ENCODE measurements at places on chromosomes 2 and 18.

DNA sequence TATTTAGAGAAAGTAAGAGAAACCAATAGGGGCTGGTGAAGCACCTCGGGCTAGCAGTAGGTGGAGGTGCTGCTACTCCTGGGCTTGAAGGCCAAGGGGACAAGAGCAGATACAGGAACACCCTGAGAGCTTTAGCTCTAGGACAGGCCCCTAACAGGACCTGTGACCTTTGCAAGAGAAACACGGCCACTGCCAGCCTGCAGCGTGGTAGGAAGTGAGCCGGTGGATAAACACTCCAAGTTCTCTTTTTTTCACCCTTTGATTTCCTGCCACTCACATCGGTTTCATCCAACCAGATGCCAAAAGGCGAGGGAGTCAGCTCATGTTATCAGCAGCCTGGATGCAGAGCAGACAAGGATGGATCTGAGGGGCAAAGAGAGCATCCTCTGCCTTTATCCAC, 66.8 kb upstream of the SPRED2 start:
- DNase-seq: no peak

GRCh38 chr18:10860928-10861327, 288.4 kb downstream of the PIEZO2 start:
- no peak for DNase-seq

GRCh38 chr2:37566517-37566981, 104.9 kb downstream of the CDC42EP3 start:
- DNase-seq: no peak

GRCh38 chr2:42545841-42546390, 22.5 kb upstream of the MTA3 start:
- DNase-seq: no peak

DNA sequence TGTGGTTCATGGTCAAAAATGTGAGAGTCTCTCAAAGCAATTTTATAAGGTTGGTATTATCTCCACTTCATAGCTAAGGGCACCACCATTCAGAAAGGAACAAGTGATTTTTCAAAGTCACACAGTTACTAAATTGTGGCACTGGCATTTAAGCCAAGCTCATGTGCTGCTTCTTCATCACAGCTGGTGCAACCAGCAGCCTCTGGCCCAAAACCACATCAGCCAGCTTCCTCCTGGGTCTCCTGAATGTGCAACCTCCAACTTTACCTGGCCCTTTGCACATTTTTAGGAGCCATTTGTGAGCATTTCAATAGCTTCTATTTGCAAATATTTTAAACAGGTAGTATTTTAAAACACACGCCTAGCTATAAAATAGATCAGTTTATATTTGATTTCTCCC, 293.7 kb downstream of the BCL11A start:
- no peak for DNase-seq

DNA sequence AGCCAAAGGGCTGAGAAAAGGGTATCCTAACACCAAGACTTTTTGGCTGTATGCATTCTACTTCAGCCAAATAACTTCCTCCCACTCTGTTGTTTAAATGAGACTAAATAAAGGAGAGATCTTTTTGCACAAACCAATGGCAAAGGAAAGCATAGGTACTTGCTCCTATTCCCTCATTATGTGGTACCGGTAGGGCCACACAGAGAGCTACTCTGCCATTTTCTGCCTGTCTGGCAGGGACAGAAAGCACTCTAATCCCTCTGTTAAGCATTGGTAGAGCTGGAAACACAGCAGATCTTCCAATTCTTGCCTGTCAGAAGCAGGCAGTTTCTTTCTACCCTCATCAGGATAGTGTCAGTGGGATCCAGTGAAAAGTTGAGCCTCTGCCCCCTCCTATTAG, 918.3 kb upstream of the TMEFF2 start:
- DNase-seq: no peak

GRCh38 chr2:74762789-74763188, 71.1 kb upstream of the HK2 start:
- DNase-seq: no peak

DNA sequence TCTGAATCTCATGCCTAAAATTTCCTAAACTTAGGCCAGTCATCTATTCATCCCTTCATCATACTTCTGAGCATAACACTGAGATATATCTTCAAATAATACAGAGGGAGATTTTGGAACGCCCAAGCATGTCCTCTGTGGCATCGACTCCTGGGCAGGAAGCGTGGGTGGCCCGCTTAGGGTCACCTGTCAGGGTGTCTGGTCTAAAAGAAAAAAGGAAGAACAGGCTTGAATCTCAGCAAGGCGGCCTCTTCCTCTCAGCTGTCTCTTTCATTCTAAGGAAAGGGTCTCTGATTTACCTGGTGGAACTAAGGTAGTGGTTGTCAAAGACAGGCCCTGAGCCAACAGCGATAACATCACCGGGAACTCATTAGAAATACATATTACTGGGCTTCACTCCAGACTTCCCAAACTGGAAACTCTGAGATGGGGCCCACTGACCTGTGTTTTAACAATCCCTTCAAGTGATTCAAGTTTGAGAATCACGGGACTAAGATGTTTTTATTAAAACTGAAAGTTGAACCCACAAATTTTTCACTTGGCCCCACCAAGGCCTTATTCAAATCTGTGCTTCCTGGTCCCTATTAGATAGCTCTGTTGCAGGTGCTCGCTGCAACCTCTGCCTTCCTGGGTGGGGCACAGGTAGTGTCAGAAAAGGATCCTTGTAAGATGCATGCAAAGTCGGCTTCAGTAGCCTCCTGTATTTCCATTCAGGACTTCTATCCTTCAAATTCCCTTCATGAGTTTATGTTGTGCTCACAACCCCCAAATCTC, 162.3 kb upstream of the CCDC68 start:
- no peak for DNase-seq

- no peak for DNase-seq
Measured at GRCh38 chr2:63440612-63441011, 147.7 kb downstream of the WDPCP start.

DNA sequence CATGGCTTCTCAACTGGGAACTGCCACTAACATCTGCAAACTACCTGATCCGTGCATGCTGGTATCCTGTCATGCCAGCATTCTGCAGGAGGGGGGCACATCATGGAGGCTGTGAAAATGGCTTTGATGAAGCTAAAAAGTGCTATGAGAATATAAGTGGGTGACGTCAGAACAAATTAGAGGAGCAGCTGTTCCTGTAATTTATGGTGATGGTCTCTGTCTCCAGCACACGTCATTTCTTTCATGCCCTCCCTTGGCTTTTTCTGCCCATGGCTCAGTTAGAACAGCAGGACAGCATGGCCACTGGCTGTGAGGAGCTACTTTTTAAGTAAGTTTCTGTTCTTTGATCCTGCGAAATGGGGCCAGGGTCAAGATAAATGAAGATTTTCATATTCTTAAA, 466.3 kb downstream of the THSD7B start:
- no peak for DNase-seq

DNA sequence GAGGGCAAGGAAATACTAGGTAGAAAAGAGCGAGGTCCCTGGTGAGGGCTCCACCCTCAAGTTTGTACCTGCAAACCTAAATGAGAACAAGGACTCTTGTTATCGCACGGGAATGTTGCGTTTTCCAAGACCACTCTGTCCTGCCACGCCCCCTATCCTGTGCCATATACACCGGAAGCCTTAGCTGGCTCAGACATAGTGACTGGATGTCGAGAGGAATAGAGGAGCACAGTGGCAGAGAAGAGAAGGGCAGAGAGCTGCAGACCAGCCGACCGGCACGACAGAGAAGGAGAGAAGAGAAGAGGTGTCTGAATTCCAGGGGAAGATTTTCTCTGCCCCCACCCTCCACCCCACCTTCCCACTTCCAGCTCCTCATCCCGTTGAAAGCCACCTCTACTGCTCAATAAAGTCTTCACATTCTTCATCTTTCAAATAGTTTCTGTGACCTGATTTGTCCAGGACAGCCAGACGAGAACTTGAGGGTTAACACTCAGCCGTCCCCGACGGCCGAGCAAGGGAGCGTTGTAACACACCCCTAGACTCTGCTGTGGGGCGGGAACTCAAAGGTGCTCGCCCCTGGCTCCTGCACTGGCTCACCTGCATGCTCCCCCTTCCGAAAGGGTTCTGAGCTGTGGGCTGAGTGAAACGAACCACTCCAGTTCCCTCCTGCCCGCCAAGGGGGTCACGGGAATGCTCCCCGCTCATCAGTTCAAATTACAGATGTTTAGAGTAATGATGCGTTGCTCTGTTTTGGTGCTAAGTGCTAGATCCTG, 24.9 kb upstream of the COL3A1 start:
- DNase-seq: no peak

GRCh38 chr2:35125871-35126270, 1229.7 kb upstream of the CRIM1 start:
- DNase-seq: no peak

DNA sequence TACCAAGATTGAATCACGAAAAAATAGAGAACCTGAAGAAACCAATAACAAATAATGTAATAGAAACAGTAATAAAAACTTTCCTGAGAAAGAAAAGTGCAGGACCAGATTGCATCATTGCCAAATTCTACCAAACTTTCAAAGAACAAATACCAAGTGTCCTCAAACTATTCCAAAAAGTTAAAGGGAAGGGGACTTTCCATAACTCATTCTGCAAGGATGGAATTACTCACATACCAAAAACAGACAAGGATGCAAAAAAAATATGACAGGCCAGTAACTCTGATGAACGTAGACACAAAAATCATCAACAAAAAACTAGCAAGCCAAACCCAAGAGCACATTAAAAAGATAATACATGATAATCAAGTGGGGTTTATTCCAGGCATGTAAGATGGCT, 172.3 kb upstream of the SLC35G4 start:
- no peak for DNase-seq

DNA sequence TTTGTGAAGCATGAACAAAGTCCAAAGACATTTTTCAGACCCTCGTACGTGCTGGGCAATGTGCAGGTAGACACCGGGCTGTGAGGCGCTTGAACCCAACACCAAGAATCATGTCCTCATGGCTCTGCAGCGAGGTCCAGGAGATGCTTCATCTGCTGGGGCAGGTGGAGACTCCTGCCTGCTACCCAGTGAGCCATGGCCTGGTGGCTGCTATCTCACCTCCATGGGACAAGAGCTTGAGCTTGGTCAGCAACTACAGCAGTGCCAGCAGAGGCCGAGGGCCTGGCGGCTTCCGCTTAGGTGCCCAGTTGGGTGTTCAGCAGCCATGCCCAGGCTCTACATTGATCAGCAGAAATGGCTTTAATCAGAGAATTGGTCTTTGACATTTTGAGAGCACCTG, 281.0 kb upstream of the HS6ST1 start:
- no peak for DNase-seq

DNA sequence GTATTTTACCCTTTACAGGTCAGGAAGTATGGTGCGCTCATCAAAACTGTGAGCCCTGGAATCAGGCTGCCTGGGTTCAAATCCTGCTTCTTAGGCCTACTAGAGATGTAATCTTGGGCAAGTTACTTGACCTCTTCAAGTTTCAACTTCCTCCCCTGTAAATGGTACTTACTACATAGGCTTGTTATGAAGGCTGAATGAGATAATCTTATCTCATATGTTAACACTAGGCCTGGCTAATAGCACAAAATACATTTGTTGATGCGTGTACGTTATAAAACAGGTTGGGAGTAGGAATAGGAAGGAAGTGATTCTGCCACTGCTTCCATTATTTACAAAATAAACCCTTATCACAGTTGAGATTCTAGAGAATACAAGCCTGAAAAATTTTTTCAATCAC, 1.7 kb upstream of the RFTN2 start:
- DNase-seq: no peak

GRCh38 chr2:61014763-61015162, 2.8 kb upstream of the PEX13 start:
- no peak for DNase-seq

GRCh38 chr2:148253685-148254084, 232.8 kb downstream of the MBD5 start:
- no peak for DNase-seq

DNA sequence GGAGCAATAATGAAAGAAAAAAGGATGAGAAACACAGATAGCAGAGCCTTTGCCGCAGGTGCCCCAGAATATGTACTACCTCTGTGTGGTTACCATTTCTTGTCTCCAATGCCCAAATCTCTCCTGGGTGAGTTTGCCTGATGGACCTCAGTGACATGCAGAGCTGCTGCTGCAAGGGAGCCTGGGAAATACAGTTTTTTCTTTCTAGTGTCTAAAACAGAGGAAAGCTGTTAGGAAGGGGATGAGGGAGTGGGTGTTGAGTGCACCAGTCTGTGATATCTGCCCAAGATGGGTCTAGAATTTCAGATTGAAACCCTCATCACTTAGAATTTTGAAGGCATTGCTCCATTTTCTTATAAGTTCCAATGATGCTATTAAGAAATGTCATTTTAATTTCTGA, 9.9 kb upstream of the MBOAT2 start:
- DNase-seq: no peak

GRCh38 chr18:63112706-63113105, 206.9 kb downstream of the BCL2 start:
- DNase-seq: no peak

DNA sequence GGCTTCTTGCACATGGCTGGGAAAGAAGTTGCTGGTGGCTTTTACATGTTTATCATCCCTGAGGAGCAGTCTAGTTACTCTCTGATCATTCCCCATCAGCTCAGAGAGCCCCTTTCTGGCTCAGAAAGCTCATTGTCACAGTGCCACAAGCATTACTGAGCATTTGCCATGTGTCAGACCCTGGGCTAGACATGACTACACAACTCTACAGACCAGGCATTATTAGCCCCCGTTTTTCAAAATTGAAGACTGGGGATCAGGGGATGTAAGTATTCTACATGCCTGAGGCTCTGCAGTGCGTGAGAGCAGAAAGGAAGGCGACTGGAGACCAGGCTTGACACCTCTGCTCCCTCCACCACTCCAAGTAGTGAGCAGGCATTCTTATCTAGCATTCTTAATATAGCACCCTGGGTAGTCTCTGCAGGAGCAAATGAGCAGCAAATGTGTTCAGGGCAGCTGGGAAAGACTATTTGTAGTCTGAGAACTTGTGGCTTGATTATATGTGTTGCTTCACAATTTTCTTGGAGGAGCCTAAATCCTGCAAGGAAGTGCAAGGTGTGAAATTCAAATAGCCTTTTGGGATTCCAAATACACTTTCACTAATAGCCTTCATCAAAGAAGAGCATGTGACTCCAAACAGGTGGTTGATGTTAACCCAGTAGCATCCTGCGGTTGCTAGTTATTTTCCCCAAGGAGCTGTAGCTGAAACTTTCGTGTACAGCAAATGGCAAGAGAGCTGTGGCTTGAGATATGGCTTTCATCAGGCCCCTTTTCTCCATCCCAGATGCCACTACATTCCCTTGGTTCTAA, 143.2 kb downstream of the DDX1 start:
- no peak for DNase-seq

DNA sequence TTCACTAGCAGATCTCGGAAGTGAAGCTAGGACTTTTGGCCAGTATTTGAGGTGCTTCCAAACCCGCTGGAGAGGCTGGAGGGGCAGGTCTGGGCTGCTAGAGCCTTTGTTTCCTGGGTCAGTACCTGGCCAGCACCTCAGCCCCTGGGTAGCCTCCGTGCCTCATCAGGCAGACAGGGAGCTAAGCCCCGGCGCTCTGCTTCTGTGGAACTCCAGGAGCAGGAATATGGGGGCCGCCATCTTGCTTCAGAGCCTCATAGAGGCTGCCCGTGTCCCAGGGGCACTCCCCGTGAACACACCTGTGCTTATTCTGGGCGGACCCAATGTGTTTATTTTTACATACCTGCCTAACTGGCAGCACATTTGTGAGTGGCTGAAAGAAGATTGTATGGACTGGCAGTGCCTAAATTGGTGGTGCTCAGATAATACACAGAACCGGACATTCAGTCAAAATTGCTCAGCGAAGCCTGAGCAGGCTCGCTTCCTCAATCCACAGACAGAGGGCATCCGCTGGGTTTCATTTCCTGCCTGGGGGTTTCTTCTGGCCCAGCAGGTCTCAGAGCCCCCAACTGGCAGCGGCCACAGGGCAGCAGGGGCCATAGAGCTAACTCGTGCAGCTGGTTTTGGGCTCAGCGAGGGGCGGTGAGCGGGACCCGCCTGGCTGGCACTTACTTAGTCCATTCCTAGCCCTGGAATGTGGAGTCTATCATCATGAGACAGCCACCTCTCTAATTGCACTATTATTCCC, 176.8 kb upstream of the ALKAL2 start:
- no peak for DNase-seq

All from activated CD4-positive, alpha-beta T cell treated with anti-CD3 and anti-CD28 coated beads for 1 hour (primary cell).